ENCODE measurements at places on chromosomes 11 and 22. TPM values are rescaled to one million over a fixed set of nuclear protein-coding genes. Genes with fewer than 3 reads are reported as not detected.

APOBEC3B gene
- 2.5 TPM for total RNA-seq

OR2AG2 gene
- total RNA-seq: not detected

PRR33 gene
- total RNA-seq: not detected

LRRN4CL gene
- 0.51 TPM for total RNA-seq

DEFB131B gene
- not detected for total RNA-seq

CYTH4 gene
- not detected for total RNA-seq

PNPLA3 gene
- total RNA-seq: 2.7 TPM

EXPH5 gene
- total RNA-seq: under 0.01 TPM

PAX6 gene
- not detected for total RNA-seq

TSSK2 gene
- total RNA-seq: not detected

IL18 gene
- total RNA-seq: 0.33 TPM

BTBD18 gene
- not detected for total RNA-seq

OR5B21 gene
- total RNA-seq: not detected

GAB4 gene
- total RNA-seq: not detected

FIBIN gene
- total RNA-seq: 0.05 TPM

TRABD gene
- 25.2 TPM for total RNA-seq

SLC5A1 gene
- not detected for total RNA-seq

APIP gene
- total RNA-seq: 23.5 TPM

CARD18 gene
- not detected for total RNA-seq

SCN4B gene
- total RNA-seq: 0.09 TPM

GRIA4 gene
- not detected for total RNA-seq

OR8D4 gene
- total RNA-seq: not detected

ETS1 gene
- 128 TPM for total RNA-seq

ZNF202 gene
- 10.2 TPM for total RNA-seq

GUCY1A2 gene
- total RNA-seq: under 0.01 TPM

TSPAN32 gene
- total RNA-seq: not detected

ANO5 gene
- under 0.01 TPM for total RNA-seq

MMP13 gene
- total RNA-seq: not detected

C1QTNF6 gene
- 3.1 TPM for total RNA-seq

NPTXR gene
- 0.34 TPM for total RNA-seq

LSP1 gene
- 0.42 TPM for total RNA-seq

ROM1 gene
- 5.4 TPM for total RNA-seq

P2RY2 gene
- 1.2 TPM for total RNA-seq

MRGPRX1 gene
- total RNA-seq: not detected

MICAL2 gene
- 110 TPM for total RNA-seq

DRD2 gene
- total RNA-seq: not detected

VSTM5 gene
- total RNA-seq: not detected

MYRF gene
- 0.28 TPM for total RNA-seq

INPP5J gene
- not detected for total RNA-seq

SSTR3 gene
- total RNA-seq: not detected

DLG2 gene
- 0.51 TPM for total RNA-seq

C22orf42 gene
- total RNA-seq: not detected

MIOX gene
- total RNA-seq: not detected

UPK3A gene
- total RNA-seq: not detected

MS4A15 gene
- total RNA-seq: not detected

FOLR3 gene
- not detected for total RNA-seq

BCR gene
- total RNA-seq: 288 TPM

IGF2 gene
- 11.2 TPM for total RNA-seq

TTC9C gene
- total RNA-seq: 30.0 TPM

GRK3 gene
- total RNA-seq: 0.51 TPM

LRRC10B gene
- not detected for total RNA-seq

GLYATL1B gene
- total RNA-seq: not detected

SBF2 gene
- 49.9 TPM for total RNA-seq
